Keratinocyte (primary cell): ENCODE measurements at places on chromosomes 5 and 9. TPM values are rescaled to one million over a fixed set of nuclear protein-coding genes. Genes with fewer than 3 reads are reported as not detected.
A peak's percentile ranks its signal among the peaks of the same experiment; 100 is the strongest.

DNA sequence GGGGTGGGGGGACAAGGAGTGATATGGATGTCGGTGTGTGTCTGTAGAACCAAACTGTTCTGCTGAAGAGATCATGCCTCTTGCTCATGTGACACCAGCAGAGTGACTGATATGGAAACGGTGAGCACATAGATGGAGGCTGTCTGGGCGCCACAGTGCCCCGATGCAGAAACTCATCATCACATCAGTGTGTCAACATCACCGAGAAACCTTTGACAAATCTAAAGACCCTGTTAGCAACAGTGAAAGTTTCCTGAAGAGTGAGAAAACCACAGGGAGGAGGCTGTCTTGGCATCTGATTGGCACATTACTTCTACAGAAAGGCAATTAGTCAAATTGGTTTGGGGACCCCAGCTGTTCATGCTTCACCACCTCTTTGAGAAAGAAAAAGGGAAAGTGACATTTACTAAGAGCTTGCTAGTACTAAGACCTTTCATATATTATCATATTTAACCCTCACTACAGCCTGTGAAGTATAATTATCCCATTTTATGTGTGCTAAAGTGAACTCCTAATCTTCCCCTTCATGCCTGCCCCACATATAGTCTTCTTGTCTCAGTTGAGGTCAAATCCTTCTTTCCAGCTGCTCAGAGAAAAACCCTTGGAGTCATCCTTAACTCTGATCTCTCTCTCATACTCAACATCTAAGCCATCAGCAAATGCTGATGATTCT is 25.6 kb downstream of the CSF2 start:
- no peak overlapping the region for H3K27ac ChIP-seq
- H3K36me3 ChIP-seq: no peaks in the 10 kb centered on the region
- H3K27me3 ChIP-seq: no peaks in the 10 kb centered on the region
- H3K4me1 ChIP-seq: peaks cover 44% of the 10 kb centered on the region
- DNase-seq: no peak

Gene LCN6
- polyA plus RNA-seq: not detected in 3 replicates

Gene NLN
- polyA plus RNA-seq: 14.4 to 26.1 TPM (median 25.4 TPM) in 3 replicates

- H3K4me3 ChIP-seq: no peak overlapping the region
- no peaks in the 10 kb centered on the region for H3K36me3 ChIP-seq
- peaks cover 16% of the 10 kb centered on the region for H3K4me1 ChIP-seq
- no peak for DNase-seq
- H3K27me3 ChIP-seq: peaks cover 3% of the 10 kb centered on the region
- peak overlapping the region; percentile 3 for H3K27ac ChIP-seq
Observed at GRCh38 chr5:135156715-135157404, 122.8 kb upstream of the PITX1 start.

GRCh38 chr9:127960410-127961154 is 20.2 kb downstream of the EEIG1 start:
- peak overlapping the region; percentile 44 for H3K27ac ChIP-seq
- H3K36me3 ChIP-seq: peaks cover 3% of the 10 kb centered on the region
- H3K27me3 ChIP-seq: no peaks in the 10 kb centered on the region
- no peak for DNase-seq

Gene UTP15
- polyA plus RNA-seq: 16.3 to 28.3 TPM (median 21.7 TPM) in 3 replicates

Gene OR1L1
- not detected in 3 replicates for polyA plus RNA-seq

Gene ECPAS
- polyA plus RNA-seq: 33.5 to 53.5 TPM (median 46.2 TPM) in 3 replicates

Gene WASHC1
- polyA plus RNA-seq: 5.3 to 12.3 TPM (median 7.7 TPM) in 3 replicates

GRCh38 chr9:4228606-4229005 is 71.3 kb downstream of the GLIS3 start:
- H3K36me3 ChIP-seq: no peaks in the 10 kb centered on the region
- DNase-seq: no peak
- H3K27me3 ChIP-seq: no peaks in the 10 kb centered on the region
- no peak overlapping the region for H3K27ac ChIP-seq

GRCh38 chr5:171705036-171705435 is 80.6 kb upstream of the SMIM23 start:
- H3K36me3 ChIP-seq: no peaks in the 10 kb centered on the region
- no peak overlapping the region for H3K27ac ChIP-seq
- DNase-seq: no peak
- no peak overlapping the region for H3K4me3 ChIP-seq
- H3K4me1 ChIP-seq: no peaks in the 10 kb centered on the region

DNA sequence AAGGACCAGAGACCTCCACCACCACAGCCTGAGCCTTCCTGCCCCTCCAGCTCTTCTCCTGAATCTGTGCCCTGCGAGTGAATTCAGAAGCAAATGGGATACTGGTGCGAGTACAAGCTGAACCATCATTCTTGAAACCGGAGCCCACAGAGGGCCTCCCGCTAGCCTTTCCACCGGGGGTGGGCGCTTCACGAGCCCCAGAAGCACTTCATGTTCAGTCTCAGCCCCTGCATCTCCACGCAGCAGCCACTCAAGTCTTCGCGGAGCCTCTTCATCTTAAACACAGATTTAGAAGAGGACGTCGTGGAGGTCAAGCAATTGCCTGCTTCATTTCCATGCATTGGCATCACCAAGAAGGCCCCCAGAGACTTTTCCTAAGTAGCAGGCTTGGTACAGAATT is 26.0 kb upstream of the OLFM1 start:
- H3K27me3 ChIP-seq: no peaks in the 10 kb centered on the region
- DNase-seq: no peak
- H3K4me1 ChIP-seq: no peaks in the 10 kb centered on the region
- no peaks in the 10 kb centered on the region for H3K36me3 ChIP-seq
- H3K27ac ChIP-seq: no peak overlapping the region

DNA sequence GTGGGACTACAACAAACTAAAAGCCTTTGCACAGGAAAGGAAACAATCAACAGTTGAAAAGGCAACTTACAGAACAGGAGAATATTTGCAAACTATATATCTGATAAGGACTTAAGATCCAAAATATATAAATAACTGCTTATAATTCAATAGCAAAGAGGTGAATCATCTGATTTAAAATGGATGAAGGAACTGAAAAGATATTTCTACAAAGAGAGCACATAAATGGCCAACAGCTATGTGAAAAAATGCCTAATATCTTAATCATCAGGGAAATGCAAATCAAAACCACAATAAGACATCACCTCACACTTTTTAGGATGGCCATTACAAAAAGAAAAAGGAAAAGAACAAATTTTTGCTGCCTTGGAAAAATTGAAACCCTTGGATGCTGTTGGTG is 100.4 kb downstream of the LURAP1L start:
- no peaks in the 10 kb centered on the region for H3K27me3 ChIP-seq
- H3K4me1 ChIP-seq: peaks cover 15% of the 10 kb centered on the region
- DNase-seq: peak; percentile 32
- peak overlapping the region; percentile 22 for H3K27ac ChIP-seq
- H3K4me3 ChIP-seq: no peak overlapping the region

DNA sequence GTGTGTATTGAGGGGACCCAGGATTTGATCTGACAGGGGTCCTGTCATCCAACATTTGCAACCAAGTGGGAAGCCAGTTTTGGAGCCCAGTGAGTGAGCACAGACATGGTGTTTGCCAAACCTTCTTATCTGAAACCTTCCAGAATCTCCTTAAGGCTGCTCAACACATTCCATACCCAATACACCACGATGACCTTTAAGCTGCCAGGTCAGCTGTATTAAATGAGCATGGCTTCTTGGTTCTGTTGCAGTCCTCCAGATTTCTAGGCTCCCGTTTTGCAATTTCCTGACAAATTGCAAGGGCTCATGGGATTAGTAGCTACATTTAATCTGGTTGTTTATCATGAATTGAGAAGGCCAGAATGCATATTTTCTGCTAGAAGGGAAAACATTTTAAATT is 124.2 kb upstream of the ATP10B start:
- no peaks in the 10 kb centered on the region for H3K4me1 ChIP-seq
- H3K4me3 ChIP-seq: no peak overlapping the region
- H3K27me3 ChIP-seq: no peaks in the 10 kb centered on the region
- no peak for DNase-seq

Gene OSMR
- 33.3 to 43.8 TPM (median 38.7 TPM) in 3 replicates for polyA plus RNA-seq

Gene NKD2
- 0.13 TPM in 1 of 3 replicates, not detected in the others for polyA plus RNA-seq

DNA sequence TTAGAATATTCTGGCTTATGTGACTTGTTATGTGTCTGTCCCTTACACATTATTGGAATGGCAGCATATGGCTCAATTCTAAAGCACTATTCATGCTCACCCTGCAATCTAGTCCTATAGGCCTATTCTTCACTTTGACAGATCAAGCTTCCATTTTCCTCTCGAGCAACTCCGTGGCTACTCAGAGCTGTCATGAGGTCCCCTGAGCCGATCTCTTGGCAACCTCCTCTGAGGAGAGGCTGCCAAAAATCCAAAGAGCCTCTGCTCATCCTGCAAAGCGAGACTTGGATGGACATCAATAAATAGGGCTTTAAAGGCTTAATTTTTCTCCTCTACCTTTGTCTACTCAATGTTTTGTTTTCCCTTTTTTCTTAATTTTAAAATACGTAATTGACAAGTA is 163.8 kb downstream of the GABRB2 start:
- no peaks in the 10 kb centered on the region for H3K36me3 ChIP-seq
- H3K4me3 ChIP-seq: no peak overlapping the region
- no peaks in the 10 kb centered on the region for H3K27me3 ChIP-seq
- H3K27ac ChIP-seq: no peak overlapping the region

GRCh38 chr5:83715236-83716065 is 5.2 kb downstream of the HAPLN1 start:
- H3K4me3 ChIP-seq: no peak overlapping the region
- H3K27ac ChIP-seq: no peak overlapping the region

Gene PRR16
- 0.05 to 0.23 TPM (median 0.20 TPM) in 3 replicates for polyA plus RNA-seq

- no peak for DNase-seq
- H3K4me1 ChIP-seq: no peaks in the 10 kb centered on the region
- H3K27me3 ChIP-seq: no peaks in the 10 kb centered on the region
- no peak overlapping the region for H3K4me3 ChIP-seq
- H3K27ac ChIP-seq: no peak overlapping the region
Observed at GRCh38 chr5:56802205-56802604, 13.1 kb upstream of the MAP3K1 start.

DNA sequence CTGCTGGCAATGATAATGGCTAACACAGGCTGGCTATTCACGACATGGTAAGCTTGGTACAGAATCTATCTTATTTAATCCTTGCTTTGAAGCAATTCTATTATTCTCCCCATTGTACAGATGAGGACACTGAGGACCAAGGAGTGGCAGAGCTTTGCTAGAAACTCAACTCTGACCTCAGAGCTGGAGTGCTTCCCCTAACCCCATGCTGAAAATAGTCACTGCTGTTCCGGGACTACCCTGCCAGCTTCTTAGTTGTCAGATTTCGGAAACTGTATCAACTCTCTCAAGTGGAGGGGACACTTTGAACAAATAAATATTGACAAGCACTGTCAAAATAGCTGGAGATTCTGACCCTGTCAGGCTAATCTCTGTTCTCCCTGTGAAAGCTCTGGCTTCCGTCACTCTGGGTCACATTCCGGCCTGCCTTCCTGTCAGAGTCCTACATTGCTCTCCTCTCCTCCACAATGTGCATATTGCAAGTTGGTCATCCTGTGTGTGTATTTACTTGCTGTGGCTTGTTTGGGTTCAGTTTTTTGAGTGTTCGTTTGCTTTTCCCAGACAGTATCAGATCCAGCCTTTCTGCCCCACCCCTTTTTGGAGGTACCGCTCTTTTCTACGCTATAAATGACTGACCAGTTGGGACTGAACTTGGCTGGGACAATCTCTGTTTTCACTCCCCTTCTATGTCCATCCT is 134.3 kb upstream of the MAP1B start:
- H3K36me3 ChIP-seq: no peaks in the 10 kb centered on the region
- no peaks in the 10 kb centered on the region for H3K27me3 ChIP-seq
- peaks cover 6% of the 10 kb centered on the region for H3K4me1 ChIP-seq
- H3K27ac ChIP-seq: no peak overlapping the region

DNA sequence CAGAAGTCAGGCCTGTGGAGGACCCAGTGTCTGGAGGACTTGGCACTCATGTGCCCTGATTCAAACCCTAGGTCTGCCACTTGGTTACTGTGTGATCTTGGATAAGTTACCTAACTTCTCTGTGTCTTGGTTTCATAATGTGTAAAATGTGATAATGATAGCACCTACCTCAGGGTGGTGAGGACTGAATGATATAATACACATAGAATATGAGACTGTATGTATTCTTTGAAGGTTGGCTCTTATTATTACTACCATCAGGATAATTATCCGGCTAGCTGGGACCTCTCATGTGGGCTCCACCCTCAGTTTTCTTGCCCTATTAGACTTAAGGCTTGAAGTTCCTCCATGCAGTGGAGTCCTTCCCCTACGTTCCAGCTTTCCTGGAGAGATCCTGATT is 172.2 kb downstream of the COL23A1 start:
- H3K27ac ChIP-seq: no peak overlapping the region
- H3K36me3 ChIP-seq: no peaks in the 10 kb centered on the region

Gene ENTPD8
- polyA plus RNA-seq: not detected in 3 replicates

Gene SPINK5
- 16.6 to 29.2 TPM (median 22.6 TPM) in 3 replicates for polyA plus RNA-seq

DNA sequence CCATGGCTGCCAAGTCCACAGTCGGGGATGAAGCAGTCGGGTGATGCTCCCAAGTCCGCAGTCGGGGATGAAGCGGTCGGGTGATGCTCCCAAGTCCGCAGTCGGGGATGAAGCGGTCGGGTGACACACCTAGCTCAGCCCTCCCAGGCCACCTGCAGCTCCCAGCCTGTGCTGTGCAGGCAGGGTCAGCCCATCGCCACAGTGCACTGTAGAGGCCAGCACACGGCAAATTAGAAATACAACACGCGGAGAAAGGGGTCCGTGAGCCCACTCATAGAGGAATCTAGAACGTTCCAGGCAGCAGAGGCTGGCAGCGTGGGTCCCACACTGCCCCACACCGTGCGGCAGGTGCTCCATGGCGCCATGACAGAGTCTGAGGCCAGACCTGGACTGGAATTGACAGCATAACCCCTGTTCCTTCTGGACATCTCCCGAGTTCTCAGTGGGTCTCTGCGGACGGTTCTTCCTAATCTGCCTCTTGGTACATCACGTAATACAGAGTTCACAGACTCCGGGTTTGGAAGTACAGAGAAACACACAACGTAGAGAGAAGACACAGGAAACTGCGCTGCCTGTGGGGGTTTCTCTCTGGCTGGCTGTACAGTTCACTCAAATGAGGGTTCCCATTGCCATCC is 7.7 kb upstream of the EXOC3 start:
- H3K36me3 ChIP-seq: no peaks in the 10 kb centered on the region
- no peak overlapping the region for H3K27ac ChIP-seq
- H3K4me3 ChIP-seq: no peak overlapping the region
- DNase-seq: no peak
- no peaks in the 10 kb centered on the region for H3K27me3 ChIP-seq
- no peaks in the 10 kb centered on the region for H3K4me1 ChIP-seq

- no peak overlapping the region for H3K27ac ChIP-seq
- no peaks in the 10 kb centered on the region for H3K36me3 ChIP-seq
- DNase-seq: no peak
- H3K4me3 ChIP-seq: no peak overlapping the region
Observed at GRCh38 chr9:20701060-20701459, 17.0 kb downstream of the FOCAD start.

DNA sequence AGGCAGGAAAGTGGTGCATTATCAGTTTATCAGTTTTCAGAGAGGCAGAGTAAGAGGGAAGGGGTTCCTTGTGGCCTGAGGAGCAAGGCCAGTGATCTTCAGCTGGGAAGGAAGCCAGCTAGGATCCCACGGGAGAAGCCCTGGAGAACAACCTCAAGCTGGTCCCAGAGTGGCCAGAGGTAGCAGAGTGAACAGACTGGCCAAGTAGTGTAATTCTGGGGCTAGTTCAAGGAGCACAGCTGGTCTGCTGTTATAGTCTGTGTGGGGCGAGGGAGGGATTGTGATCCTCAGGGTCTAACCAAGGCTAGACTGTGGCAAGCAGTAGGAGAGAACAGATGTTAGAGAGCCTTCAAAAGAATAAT is 164.6 kb downstream of the CARTPT start:
- H3K27ac ChIP-seq: no peak overlapping the region
- no peak for DNase-seq
- no peak overlapping the region for H3K4me3 ChIP-seq
- H3K27me3 ChIP-seq: no peaks in the 10 kb centered on the region
- no peaks in the 10 kb centered on the region for H3K4me1 ChIP-seq

Gene SOWAHA
- not detected in 3 replicates for polyA plus RNA-seq
